Activated naive CD4-positive, alpha-beta T cell (primary cell): ENCODE measurements at places on chromosomes 7 and 10.

DNA sequence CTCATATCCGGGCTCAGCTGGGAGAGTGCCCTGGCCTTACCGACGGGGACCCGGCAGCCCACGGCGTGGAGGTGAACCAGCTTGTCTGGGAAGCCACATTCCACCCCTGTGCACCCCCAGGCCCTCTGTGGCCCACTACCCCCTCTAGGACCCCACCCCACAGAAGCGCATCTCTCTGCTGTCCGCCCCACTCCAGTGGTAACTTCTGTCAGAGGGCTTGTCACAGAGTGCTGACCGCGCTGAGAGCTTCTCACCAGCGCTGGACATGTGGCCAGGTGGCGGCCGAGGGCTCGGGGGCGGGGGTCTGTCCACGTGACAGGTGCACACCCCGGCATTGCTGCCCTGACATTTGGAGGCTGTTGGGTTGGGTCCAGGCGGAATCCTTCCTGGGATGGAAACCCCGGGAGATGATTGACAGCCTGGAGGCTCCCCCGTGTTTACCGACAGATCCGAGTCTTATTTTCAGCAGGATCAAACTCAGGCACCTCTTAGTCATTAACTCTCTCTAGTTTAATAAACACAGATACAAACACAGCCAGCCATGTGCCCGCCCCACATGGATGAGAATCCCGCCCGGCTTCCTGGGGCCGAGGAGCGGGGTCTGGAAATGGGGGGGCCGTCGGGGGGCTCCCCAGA, 5.1 kb downstream of the ELFN1 start:
- DNase-seq = no peak

- no peak for DNase-seq
Observed at GRCh38 chr7:522071-522950, 2.7 kb upstream of the PDGFA start.

DNA sequence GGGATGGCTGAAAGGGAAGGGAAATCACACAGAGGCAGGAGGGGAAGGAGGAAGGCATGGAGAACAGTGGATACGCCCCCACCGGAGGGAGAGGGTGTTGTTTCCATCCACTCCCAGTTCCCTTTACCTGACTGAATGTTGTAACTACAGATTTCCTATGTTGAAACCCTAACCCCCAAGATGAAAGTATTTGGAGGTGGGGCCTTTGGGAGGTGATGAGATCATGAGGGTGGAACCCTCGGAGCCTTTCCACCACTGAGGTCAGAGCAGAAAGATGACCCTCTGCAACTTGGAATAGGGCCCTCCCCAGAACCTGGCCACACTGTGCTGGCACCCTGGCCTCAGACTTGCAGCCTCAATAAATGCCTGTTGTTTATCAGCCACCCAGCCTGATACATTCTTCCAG, 48.6 kb upstream of the CNPY1 start:
- no peak for DNase-seq

DNA sequence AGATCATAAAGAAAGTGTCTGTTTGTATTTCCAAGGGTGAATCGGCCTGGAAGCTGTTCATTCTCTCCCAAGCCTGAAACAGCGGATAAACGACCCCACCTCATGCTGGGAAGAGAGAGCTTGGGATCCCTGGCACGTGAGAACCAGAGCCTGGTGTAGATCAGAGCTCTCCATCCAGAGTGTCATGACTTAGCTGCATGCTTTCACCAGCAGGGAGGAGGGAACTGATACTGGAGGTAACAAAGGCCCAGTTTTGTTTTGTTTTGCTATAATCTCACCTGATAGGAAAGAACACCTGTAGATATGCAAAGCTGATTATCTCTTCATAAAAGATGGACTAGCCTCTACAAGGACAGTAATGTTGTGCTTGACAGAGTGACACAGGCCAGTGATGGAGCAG, 236.6 kb downstream of the POM121L12 start:
- no peak for DNase-seq

DNA sequence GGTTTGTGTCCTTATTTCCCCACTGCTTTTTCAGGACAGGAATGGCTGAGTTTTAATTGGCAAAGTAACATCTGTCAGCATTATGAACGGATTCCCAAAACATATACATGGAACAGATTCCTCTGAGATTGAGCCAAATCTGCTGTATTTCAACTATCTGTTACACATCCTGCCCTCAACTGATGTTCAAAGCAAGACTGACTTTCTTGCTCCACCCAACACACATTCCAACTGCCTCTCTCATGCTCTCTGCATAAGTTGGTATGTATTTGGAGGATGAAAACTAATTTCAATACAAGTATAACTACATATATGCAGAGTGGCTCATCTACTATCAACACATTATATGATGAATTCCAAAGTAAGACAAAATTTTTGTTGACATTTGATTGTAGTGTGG, 342.2 kb downstream of the GATA3 start:
- no peak for DNase-seq

DNA sequence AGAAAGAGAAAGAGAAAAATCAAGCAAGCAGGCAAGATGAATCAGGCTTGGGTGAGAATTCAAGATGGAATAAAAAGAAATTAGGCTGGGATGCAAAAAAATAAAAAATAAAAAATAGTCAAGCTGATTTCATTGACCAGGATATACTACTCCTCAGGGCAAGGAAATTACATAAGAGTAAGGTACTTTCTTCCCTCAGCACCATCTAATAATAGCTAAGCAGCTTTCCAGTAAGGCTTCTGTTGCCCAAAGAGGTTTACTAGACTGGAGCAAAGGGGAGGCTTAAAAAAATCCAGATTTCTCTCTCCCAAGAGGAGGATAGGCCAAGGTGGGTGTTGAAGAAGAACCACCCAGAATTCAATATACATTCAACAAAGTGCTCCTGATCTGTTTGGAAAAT, 93.6 kb downstream of the NEURL1 start:
- no peak for DNase-seq

DNA sequence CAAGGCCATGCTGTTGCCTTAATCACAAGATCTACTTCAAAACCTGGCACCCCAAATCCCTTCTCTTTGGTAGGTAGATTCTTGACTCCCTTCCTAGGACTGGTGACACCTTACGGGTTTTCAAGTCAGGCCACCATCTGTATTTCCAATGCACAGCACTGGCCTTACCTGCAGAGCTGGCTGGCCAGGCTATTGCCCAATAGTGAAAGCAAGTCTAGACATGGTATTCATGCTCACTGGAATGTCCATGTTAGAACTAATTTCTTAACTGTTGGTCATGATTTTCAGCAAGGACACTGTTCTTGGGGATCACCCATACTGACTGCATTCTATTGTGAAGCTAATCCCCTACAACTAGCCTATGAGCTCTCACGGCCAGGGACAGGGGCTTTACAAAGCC, 313.1 kb upstream of the RNF32 start:
- no peak for DNase-seq

GRCh38 chr10:50324046-50324445, 72.7 kb upstream of the ASAH2 start:
- no peak for DNase-seq

GRCh38 chr10:120161111-120161510, 268.6 kb downstream of the SEC23IP start:
- DNase-seq = no peak

DNA sequence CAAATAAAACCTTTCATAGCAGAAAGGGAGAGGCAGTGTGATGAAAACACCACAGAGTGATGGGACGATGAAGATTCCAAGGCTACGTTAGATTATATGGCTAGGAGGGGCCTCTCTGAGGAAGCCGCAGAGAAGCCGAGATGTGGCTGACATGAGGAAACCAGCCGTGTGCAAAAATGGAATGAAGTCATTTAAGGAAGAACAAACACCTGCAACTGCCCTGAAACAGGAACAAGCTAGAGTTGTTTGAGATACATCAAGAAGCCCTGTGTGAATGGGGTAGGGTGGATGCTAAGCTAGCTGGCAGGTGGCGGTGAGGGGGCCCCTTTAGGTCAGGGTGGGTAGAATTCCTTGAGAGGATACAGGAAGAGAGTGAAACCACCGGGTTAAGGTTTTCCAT, 129.5 kb downstream of the KLF6 start:
- DNase-seq = no peak

DNA sequence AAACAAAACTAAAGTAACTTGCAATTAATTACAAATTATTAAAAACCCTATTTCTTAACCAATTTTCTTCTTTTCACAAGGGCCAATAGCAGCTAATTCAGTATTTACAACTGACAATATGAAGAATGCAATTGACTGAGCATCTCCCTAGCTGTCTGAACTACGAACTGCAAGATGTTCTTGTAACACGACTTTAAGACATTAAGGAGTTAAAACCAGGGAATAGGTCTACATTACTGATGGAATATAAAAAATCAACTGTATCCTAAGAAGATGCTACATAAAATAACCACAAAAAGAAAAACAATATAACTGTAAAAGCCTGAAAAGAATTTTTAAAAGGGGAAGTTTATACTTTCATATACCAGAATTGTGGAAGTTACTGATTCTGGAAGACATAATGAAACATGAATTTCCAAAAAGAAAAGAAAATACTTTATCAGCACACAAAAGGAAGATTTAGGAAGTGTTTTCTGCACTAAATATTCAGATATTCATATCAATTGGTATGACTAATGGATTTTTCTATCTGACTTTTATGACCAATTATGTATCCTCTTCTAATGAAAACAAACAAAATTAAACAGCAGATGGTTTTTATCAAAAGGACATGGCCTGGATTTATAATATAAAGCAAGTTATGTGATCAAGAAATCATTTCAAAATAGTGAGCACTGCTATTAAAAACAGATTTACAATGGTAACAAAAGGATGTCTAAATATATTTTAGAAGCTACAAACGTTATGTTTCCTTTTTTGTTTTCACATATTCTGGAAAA, 1.6 kb downstream of the GPR22 start:
- DNase-seq = no peak

DNA sequence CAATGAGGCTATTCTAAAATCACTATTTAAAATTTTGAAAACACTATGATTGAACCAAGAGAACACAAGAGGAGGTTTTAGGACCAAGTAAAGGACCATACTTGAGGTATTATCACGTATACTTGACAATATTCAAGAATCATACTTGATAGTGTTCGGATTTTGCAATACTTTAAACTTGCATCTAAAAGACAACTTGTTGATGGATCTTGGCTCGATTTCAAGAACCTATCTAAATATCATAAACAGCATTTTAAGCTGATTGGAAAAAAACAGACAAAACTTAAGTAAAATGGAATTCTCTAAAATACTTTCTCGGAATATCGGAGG, 1.3 kb downstream of the NAMPT start:
- no peak for DNase-seq

DNA sequence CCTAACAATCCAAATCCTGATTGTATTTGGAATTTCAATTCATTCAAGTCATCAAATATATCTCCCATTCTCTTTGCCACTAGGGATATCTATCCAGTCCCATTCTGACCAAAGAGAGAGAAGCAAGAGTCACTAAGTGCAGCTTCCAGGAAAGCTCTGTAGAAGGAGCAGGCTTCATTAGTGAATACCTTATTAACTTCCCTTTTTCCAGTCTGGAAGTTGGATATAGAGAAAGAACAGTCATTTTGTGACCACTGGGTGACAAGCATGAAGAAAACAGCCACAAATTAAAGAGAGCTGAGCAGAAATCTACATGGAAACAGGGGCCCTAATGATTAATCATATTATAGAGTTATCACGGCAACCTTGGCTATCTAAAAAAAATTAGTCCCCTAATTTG, 190.7 kb upstream of the ADO start:
- no peak for DNase-seq

- no peak for DNase-seq
Observed at GRCh38 chr10:101778151-101778780, 2.4 kb upstream of the FGF8 start.

- DNase-seq = no peak
Observed at GRCh38 chr7:6650086-6650485, 13.0 kb downstream of the ZNF316 start.

DNA sequence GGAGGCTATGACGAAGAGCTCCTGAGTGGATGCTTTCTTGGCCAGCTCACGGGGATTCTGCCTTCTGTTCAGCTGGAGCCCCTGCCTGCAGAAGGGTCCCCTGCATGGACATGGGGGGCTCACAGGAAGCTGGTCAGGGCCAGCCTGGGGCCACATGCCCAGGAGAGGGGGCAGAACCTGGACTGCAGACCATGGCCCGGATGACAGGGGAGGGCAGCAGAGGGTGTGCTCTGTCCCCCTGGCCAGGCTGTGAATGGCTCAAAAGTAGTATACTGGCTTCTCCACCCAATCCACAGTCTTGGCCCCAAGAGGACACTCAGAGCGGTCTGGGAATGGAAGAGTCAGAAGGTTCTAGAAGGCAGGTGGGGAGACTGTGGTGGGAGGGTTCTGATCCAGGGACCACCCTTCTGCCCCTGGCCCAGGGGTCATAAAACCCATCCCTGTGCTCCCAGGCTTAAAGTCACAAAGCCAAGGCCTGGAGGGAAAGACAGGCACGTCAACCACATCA, 40.3 kb downstream of the PPIF start:
- no peak for DNase-seq

- no peak for DNase-seq
Observed at GRCh38 chr7:6157685-6158423, 114.6 kb downstream of the CYTH3 start.

DNA sequence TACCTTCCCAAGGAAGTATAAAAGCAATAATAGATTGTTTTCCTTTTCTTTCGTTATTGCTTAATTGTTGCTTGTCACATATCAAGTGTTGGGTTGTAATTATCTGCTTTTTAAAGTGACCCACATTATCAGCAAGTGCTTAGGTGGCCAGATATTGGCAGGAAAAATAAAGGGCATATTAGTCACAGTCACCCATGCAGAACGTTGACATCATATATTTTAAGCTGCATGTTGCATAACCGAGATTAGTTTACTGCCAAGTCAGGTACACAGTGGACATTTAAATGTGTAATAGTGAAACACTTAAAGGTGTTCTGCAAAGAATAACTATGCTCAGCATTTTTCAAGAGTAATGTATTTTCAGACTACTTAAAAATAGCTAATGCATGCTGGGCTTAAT, 11.4 kb downstream of the NEBL start:
- DNase-seq = no peak

GRCh38 chr7:112336936-112337576, 113.2 kb upstream of the IFRD1 start:
- no peak for DNase-seq

DNA sequence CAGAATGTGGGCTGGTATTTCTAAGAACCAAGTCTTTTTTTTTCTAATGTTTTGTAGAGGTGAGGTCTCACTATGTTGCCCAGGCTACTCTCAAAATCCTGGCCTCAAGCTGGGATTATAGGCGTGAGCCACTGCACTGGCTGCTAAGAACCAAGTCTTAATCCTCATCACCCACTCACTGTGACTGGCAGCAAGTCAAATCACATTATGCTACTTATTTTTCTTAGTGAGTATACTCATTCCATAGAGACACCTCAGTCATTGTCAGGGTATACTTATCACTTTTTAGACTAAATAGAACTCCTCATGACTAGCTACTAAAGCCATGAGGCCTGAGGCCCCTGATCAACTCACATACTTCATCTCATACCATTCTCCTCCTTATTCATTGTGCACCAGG, 116.1 kb downstream of the STRA8 start:
- DNase-seq = no peak

- no peak for DNase-seq
Observed at GRCh38 chr10:124285587-124286527, 132.9 kb downstream of the OAT start.

GRCh38 chr10:23768281-23768680, 329.4 kb downstream of the OTUD1 start:
- DNase-seq = no peak
